ENCODE measurements at places on chromosomes 6 and 20. TPM values are rescaled to one million over a fixed set of nuclear protein-coding genes. Genes with fewer than 3 reads are reported as not detected.

DNA sequence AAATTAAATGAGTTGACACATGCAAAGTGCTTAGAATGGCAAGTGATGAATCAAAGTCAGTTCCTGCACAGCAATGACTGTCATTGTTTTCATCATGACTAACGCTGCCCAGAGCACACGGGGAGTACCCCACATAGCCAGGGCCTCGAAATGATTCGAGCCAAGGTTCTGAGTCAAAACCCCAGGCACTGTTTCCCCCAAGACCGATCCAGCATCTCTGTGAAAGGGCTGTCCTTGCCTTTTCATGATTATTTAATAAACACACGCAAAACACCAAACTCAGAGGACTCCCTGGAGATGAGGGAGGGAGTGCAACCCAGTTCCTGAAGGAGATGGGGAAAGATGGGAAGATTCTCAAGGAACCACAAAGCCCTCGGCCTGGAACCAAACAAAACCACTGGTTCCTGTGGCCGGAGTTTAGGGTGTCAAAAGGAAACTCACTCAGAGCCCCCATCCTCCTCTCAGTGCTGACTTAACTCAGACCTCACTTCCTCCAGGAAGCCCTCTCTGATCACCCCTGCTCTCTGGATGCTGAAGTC lies 3.8 kb downstream of the PREX1 start:
- DNase-seq: peak; percentile 91

DNA sequence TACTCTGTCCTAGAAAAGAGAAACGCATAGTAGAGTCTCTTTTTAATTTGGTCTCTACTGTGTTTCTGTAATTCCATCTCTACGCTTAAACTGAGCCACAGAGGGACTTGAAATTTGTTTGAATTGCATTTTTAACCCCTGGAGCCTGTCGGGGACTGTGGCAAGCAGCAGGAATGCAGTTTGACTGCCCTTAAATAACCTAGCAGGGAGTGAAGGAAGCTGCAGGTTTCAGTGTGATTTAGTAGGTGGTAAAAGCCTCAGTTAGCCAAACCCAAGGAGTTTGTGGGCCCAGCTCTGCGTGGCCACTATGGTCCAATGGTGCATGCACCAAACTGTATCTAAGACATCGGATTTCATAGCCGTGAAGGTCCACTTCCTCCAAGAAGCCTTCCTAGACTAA lies 70.3 kb upstream of the MC3R start:
- DNase-seq: no peak

DNA sequence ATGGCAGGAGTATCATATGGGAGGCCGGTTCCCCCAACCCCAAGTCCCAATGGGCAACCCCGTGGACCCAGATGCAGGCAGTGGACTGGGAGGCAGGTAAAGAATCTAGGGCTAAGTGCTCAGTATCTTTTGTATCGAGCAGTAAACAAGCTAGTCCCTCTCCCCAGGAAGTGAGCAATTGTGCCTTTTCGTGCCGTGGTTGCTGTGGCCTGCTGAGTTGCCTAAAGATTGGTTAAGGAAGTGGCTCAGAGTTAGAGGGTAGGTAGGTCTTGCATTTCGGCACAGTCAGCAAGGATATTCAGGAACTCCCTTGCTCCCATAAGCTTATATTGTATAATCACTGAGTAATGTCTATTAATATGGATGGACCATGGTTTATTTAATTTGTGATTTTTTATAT lies 1.3 kb upstream of the DNAH8 start:
- no peak for DNase-seq

DNA sequence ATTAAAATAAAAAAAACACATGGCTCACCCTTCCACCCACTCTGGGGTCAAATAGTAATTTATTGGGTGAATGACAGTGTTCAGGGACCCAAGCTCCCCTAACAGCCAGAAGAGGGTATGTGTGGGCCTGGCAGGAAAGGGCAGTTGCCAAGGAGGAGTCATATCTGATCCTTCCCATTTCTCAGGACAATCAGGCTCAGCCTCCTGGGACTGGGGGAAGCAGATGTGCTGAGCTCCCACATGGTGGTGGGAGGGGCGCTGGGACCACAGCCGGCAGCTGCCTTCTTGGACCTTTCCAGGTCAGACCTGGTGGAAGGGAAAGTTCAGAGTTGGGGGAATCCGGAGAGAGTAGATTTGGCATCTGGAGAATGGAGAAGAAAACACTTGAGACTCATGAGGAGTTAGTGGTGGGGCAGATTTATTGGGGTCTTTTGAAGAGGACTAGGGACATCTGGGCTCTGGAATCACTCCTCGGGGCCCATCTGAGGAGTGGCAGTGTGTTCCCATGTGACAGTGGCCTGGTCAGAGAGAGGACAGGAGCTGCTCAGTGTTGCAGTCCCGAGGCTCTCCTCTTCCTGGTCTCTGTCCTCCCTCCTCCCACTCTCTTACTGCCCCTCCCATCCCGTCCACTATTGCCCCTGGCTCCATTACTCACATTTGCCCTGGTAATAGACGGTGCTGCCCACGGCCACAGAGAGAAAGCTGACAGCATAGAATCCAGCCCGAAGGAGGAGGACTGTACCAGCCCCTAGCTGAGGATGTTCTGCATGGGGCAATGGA lies 3.0 kb downstream of the LST1 start:
- peak; percentile 50 for DNase-seq

- no peak for DNase-seq
These were observed 21.7 kb upstream of the SLCO4A1 start for GRCh38 chr20:62620625-62621024.

- DNase-seq: peak; percentile 73
These were observed 250.1 kb downstream of the ATXN1 start for GRCh38 chr6:16511040-16511660.

GRCh38 chr6:79923270-79923669 lies 24.1 kb downstream of the ELOVL4 start:
- DNase-seq: no peak

DNA sequence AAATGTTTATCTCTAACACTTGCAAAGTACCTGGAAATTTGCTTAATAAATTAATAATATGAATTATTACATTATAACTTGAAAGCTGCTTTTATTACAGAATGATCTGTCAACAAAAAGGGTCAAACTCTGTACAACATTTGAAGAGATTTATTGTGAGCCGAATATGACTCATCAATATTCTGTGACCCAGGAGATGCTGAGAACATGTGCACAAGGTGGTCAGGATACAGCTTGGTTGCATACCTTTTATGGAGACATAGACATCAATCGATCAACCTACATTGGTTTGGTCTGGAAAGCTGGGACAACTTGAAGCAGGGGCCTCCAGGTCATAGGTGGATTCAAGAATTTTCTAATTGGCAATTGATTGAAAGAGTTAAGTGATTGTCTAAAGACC lies 79.0 kb downstream of the RNASET2 start:
- DNase-seq: no peak

DNA sequence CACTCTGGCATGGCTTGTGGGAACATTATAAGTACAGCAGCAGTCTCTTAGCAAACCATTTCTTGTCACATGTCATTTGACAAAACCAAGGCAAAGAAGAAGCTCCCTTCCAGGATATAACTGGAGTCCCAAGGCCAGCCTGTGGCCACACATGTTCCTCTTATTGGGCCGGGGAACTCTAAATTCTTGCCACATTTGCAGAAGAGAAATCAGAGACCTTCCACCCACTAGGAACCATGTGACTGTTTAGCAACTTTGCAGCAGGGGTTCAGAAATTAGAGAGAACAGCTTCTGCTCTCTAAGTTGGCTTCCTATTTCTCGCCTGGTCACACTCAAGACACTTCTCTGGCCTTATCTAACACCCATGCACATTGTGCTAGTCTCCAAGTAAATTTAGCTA lies 20.4 kb upstream of the MEP1A start:
- DNase-seq: no peak

GRCh38 chr6:16049168-16049567 lies 79.7 kb upstream of the MYLIP start:
- DNase-seq: peak; percentile 9

DNA sequence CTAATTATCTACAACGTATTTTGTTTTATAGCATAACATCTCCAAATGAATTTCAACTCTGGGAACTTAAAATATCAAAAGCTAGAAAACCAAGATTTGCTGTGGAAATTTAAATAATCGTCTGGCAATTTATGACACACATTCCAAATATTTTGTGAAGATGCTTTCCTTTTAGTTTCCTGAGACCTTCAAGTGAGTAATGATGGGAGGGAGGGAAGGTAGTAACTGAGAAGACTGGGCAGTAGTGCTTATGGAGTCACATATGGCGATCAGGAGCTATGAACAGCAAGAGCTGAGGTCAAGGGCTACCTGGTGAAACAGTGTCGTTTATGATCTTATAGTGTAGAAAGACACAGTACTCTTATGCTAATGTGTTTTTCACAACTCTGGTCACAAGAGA lies 178.2 kb upstream of the THEMIS start:
- peak; percentile 27 for DNase-seq

DNA sequence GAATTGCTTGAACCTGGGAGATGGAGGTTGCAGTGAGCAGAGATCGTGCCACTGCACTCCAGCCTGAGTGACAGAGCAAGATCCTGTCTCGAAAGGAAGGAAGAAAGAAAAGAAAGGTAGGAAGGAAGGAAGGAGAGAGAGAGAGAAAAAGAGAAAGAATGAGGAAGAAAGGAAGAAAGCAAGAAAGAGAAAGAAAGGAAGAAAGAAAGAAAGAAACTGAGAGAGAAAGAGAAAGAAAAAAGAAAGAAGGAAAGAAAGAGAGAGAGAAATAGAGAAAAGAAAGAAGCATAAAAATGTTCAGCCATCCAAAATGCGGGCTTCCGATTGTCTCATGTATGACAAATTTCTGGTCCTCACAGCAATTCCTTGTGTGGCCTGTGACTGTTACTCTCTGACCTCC lies 22.8 kb downstream of the MUC22 start:
- DNase-seq: no peak

GRCh38 chr20:210809-211502 lies 16.1 kb upstream of the DEFB129 start:
- peak; percentile 9 for DNase-seq

GRCh38 chr6:96059586-96059985 lies 43.8 kb downstream of the FUT9 start:
- DNase-seq: no peak

DNA sequence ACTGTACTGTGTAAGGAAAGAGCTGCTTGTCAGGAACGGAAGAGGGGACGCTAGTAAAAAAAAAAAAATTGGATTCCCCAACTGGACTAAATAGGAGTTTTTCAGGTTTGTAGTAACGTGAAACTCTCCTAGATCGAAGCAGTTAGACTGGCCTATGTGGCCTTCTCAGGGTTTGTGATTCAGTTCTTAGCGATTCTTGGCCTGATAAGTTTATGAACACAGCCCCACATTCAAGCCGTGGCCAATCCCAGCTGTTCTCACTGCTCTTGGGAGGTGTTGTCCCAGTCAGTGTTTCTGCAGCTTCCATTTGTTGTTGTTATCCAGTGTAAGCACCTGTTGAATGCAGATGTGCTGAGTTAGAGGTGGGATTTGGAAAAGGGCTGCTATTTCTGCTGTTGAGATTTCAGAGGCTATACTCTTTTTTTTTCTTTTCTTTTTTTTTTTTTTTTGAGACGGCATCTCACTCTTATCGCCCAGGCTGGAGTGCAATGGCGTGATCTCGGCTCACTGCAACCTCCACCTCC lies 29.7 kb downstream of the TAF8 start:
- no peak for DNase-seq

GRCh38 chr6:107539849-107540464 lies 50.0 kb downstream of the SOBP start:
- DNase-seq: no peak

GRCh38 chr20:1118004-1118335 lies 432 bp upstream of the PSMF1 start:
- DNase-seq: no peak

- no peak for DNase-seq
These were observed 53.8 kb upstream of the PDE10A start for GRCh38 chr6:165716886-165717285.

GRCh38 chr20:4560667-4561066 lies 161.0 kb upstream of the PRND start:
- peak; percentile 29 for DNase-seq

- DNase-seq: no peak
These were observed 131.7 kb upstream of the RNF217 start for GRCh38 chr6:124830506-124830905.

GRCh38 chr6:164520916-164521315 lies 788.5 kb downstream of the C6orf118 start:
- no peak for DNase-seq

- no peak for DNase-seq
These were observed 109.1 kb downstream of the MAN1A1 start for GRCh38 chr6:119240257-119241110.

- no peak for DNase-seq
These were observed 21.6 kb downstream of the KCNK17 start for GRCh38 chr6:39292637-39293036.

GRCh38 chr20:37356961-37357371 lies 11.0 kb downstream of the SRC start:
- no peak for DNase-seq

DNA sequence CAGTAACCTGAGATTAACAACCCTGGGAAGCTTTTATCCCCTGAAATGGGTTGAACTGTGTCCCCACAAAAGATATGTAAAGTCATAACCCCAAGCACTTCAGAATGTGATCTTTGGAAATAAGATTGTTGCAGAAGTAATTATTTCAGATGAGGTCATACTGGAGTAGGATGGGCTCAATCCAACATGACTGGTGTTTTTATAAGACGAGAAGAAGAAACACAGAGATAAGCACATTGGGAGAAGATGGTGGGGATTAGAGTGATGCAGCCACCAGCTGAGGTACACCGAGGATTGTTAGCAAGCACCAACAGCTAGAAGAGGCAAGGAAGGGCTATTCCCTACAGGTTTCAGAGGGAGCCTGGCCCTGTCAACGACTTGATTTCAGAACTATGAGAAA lies 12.5 kb upstream of the RNF217 start:
- DNase-seq: no peak

DNA sequence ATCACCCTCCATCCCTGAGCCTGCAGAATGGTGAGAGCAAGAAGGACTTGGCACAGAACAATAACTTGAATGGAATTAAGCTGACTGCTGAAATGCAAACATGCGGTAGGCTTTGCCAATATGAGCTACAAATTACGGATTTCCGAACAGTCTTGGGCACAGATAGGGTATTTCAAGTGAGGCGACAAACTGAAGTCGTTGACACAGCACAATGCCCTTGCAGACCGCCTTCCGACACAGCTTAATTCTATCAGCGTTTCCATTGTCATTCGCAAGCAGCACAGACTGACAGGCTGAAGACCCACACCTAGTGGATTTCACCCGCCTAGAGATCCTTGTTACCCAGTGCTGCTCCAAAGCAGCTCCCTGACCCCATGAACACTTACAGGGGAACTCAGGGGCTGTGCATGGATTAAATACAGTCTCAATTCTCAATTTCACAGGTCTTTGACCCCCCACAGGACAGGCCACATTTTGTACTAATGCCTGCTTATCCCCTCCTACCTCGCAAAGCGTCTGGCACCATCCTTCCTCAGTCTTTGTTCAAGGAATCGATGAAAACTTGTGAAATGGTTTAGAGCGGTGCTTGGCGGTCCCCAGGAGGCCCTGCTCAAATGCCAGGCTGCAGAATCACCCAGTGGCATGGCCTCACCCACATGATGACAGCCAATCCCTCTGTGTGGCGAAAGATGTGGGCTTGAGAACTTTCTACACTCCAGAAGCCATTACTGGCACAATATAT lies 34.6 kb downstream of the RAMACL start:
- DNase-seq: no peak

The GJA1 gene
- 68.1 TPM for polyA plus RNA-seq

The BTN1A1 gene
- not detected for polyA plus RNA-seq

The SPTLC3 gene
- polyA plus RNA-seq: 1.4 TPM

The TUBB2A gene
- polyA plus RNA-seq: 195 TPM

The POU5F1 gene
- 0.88 TPM for polyA plus RNA-seq

The PRR18 gene
- not detected for polyA plus RNA-seq

The FAXC gene
- polyA plus RNA-seq: 0.29 TPM

The FOXA2 gene
- polyA plus RNA-seq: not detected
